Stimulated activated CD4-positive, alpha-beta T cell treated with anti-CD3 and anti-CD28 coated beads, TNF-alpha, amount 100 ng/mL, for 24 hours (primary cell): ENCODE measurements at places on chromosomes 6 and 20.

DNA sequence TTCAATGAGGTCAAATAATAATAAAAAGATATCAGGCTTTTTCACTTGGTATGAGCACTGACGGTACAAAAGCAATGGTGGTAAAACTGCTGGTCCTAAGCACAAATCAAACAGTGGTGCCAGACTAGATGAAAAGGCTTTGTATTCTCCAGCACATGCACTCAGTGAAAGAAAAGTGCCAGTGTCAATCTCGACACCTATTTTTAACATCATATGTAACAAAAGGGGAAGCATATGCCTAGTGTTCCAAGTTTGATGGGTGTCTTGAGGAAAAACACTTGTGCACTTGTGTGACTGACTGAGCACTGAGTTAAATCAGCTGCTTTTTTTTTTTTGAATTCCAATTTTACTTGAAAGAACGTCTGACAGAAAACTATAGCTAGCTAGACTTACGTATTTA is 27.3 kb downstream of the MED23 start:
- DNase-seq = no peak

DNA sequence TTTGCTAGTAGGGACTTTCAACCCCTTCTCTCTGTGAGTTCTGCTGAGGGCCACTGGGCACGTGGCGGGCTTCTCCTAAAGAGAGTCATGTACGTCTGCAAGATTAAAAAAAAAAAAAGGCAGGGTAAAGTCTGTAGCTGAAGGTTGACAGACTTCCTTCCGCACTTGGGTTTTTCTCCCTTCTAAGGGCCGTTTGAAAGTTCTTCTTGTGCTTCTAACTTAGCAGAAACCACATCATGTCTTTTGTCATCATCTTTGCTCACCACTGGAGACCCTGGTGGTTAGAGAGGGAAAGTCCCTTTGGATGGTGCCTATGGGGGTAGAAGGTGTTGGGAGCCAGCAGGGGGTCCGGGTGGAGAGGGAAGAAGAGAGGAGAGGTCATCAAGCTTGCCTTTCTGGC is 31.4 kb downstream of the PRDM1 start:
- no peak for DNase-seq

GRCh38 chr20:43752561-43753301 is 25.9 kb upstream of the GTSF1L start:
- no peak for DNase-seq

DNA sequence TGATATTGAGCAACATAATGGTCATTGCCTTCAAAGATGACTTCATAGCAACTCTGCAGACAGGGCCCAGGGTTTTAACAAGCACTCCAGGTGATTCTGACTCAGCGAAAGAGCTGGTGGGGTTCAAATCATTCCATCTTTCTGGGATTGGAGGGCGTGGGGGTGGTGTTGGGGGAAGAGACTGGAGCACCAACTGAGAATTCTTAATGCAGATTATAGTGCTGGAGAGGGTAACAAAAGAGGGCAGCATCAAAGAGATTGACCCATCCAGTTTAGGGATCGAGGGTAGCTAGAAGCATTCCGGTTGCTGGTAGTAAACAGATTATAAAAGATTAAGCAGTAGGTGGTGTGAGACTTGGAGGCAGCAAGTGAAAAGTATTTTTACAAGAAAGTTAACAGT is 15.9 kb downstream of the PFDN4 start:
- DNase-seq = no peak
